IPS DF 6.9 (cell line): ENCODE measurements at places on chromosomes 2 and 18.

GRCh38 chr18:9950289-9951016 lies 36.6 kb downstream of the VAPA start:
- no peak for DNase-seq
- peaks cover 6% of the 10 kb centered on the region; the same call in 1 of the 2 replicates for H3K36me3 ChIP-seq

DNA sequence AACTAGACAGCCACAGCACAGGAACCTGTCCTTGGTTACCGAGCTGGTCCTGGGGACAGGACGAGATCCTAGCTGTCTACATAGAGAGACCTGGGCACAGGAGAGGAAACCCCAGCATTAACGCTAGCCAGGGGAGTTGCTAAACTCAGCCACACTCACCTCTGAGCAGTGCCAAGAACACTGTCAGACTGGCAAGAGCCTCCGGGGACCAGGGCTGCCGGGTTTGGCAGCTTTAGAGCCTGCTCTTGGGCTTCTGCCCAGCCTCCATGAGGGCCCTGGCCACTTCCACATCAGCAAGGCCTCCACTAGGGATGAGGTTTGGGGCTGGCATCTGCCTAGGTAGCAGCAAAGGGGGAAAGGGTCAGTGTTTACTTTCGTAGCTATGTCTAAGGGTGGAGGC lies 6.7 kb downstream of the TMBIM1 start:
- no peaks in the 10 kb centered on the region for H3K36me3 ChIP-seq
- DNase-seq, result no peak
- peaks cover 3% of the 10 kb centered on the region for H3K4me1 ChIP-seq
- no peaks in the 10 kb centered on the region for H3K27me3 ChIP-seq
- H3K27ac ChIP-seq, result no peak overlapping the region

GRCh38 chr2:197998702-197999101 lies 194.3 kb downstream of the PLCL1 start:
- no peaks in the 10 kb centered on the region for H3K36me3 ChIP-seq
- H3K4me1 ChIP-seq, result no peaks in the 10 kb centered on the region
- H3K27me3 ChIP-seq, result no peaks in the 10 kb centered on the region
- H3K4me3 ChIP-seq, result no peak overlapping the region
- DNase-seq, result no peak

- peaks cover 3% of the 10 kb centered on the region; the same call in 1 of the 2 replicates for H3K4me1 ChIP-seq
- no peak for DNase-seq
- H3K36me3 ChIP-seq, result no peaks in the 10 kb centered on the region
- no peak overlapping the region for H3K4me3 ChIP-seq
- H3K27ac ChIP-seq, result no peak overlapping the region
- H3K27me3 ChIP-seq, result no peaks in the 10 kb centered on the region
Measured at GRCh38 chr2:217482056-217482710, 520.6 kb downstream of the TNS1 start.

DNA sequence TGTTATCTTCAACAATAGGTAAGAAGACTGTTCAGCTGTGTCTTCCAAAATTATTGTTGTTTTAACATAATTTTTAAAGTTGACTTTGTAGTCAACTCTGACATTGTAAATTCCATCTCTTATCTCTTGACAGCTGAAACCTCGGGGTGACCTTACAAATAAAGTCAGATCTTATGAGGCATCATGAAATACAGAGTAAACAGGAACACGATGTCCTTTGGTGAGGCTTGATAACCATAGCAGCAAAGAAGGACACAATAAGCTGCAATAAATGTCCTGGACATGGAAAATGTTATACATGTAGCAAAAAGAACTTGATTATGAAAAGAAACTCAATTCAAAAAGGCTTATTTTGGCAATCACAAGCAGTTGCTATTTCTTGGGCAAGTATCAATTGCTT lies 618.9 kb upstream of the SLC39A10 start:
- DNase-seq, result no peak
- no peaks in the 10 kb centered on the region for H3K36me3 ChIP-seq
- H3K27me3 ChIP-seq, result no peaks in the 10 kb centered on the region

DNA sequence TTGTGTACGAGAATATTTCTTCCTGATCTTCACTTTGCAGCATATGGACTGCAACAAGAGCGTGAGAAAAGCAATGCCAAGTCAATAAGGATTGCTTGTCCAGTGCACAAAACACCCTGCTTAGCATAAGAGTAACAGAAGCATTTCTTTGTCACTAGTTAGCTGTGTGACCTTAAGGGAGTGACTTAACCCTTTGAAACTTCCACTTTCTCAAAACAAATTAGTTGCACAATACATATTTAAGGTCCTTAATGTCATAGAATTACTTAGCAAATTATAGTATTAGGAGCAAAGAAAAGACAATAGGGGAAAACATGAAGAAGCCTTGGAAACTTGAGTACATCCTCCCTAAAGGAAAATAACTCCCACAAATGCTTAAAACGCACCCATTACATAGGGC lies 230.1 kb downstream of the RNF152 start:
- H3K4me1 ChIP-seq, result 0 out of 2 replicates have a peak, but pooled peaks cover 9% of the 10 kb centered on the region
- no peaks in the 10 kb centered on the region for H3K27me3 ChIP-seq
- no peak overlapping the region for H3K4me3 ChIP-seq
- no peak overlapping the region for H3K27ac ChIP-seq
- H3K36me3 ChIP-seq, result no peaks in the 10 kb centered on the region
